ENCODE measurements at places on chromosomes 1 and 21. TPM values are rescaled to one million over a fixed set of nuclear protein-coding genes. Genes with fewer than 3 reads are reported as not detected.

The NMNAT2 gene
- total RNA-seq: 0.71 TPM

The HSD17B7 gene
- total RNA-seq: 9.8 TPM

The ATP6V1G3 gene
- total RNA-seq: not detected

The ATAD3B gene
- total RNA-seq: 3.2 TPM

The PMVK gene
- 39.8 TPM for total RNA-seq

The RNU1-2 gene
- not detected for total RNA-seq

The C1orf210 gene
- total RNA-seq: not detected

The F5 gene
- 0.10 TPM for total RNA-seq

The SLAMF1 gene
- not detected for total RNA-seq

The TMIGD3 gene
- not detected for total RNA-seq

The INTS3 gene
- total RNA-seq: 20.4 TPM

The TDRD5 gene
- 0.09 TPM for total RNA-seq

The ERG gene
- total RNA-seq: not detected

The GPX7 gene
- 0.10 TPM for total RNA-seq

The GPR61 gene
- total RNA-seq: not detected

The ALPL gene
- total RNA-seq: 0.25 TPM

The SELL gene
- 0.10 TPM for total RNA-seq

The IL20 gene
- not detected for total RNA-seq

The PTGFR gene
- total RNA-seq: not detected

The FAM72C gene
- total RNA-seq: 2.8 TPM

The C1QTNF12 gene
- 0.59 TPM for total RNA-seq

The PPP1R12B gene
- 0.95 TPM for total RNA-seq

The YRDC gene
- 21.4 TPM for total RNA-seq

The TNFAIP8L2 gene
- not detected for total RNA-seq

The ICOSLG gene
- 2.2 TPM for total RNA-seq

The UHMK1 gene
- 20.9 TPM for total RNA-seq

The FALEC gene
- not detected for total RNA-seq

The LORICRIN gene
- not detected for total RNA-seq

The LAMC1 gene
- 110 TPM for total RNA-seq

The GPR3 gene
- total RNA-seq: 1.5 TPM

The C1orf198 gene
- total RNA-seq: 13.9 TPM

The PEX19 gene
- 27.7 TPM for total RNA-seq

The PTPRF gene
- 92.7 TPM for total RNA-seq

The PGLYRP4 gene
- not detected for total RNA-seq

The HMGCS2 gene
- not detected for total RNA-seq

The GJA4 gene
- not detected for total RNA-seq

The HMCN1 gene
- total RNA-seq: 0.27 TPM

The RNF186 gene
- total RNA-seq: not detected

Data from A549 treated with RU486 at 1 μM for 4 hours (cell line).